ENCODE measurements at places on chromosomes 7 and 10. TPM values are rescaled to one million over a fixed set of nuclear protein-coding genes. Genes with fewer than 3 reads are reported as not detected.
A peak's percentile ranks its signal among the peaks of the same experiment; 100 is the strongest.

- H3K27ac ChIP-seq, result no peak overlapping the region
- H3K4me3 ChIP-seq, result no peak overlapping the region
- no peaks in the 10 kb centered on the region for H3K27me3 ChIP-seq
- peaks cover 10% of the 10 kb centered on the region for H3K4me1 ChIP-seq
These were observed 3.2 kb upstream of the HUS1 start for GRCh38 chr7:47982610-47983009.

Gene SPDYE9
- polyA plus RNA-seq, result 0.37 TPM

Gene VAX1
- not detected for polyA plus RNA-seq

Gene ANKRD61
- 2.4 TPM for polyA plus RNA-seq

Gene SLC39A12
- polyA plus RNA-seq, result 0.03 TPM

GRCh38 chr7:39130274-39130673 is 152.6 kb downstream of the POU6F2 start:
- H3K27ac ChIP-seq, result peak overlapping the region; percentile 61
- no peaks in the 10 kb centered on the region for H3K4me1 ChIP-seq
- H3K36me3 ChIP-seq, result no peaks in the 10 kb centered on the region
- no peak overlapping the region for H3K4me3 ChIP-seq
- peak; percentile 23 for DNase-seq
- H3K27me3 ChIP-seq, result no peaks in the 10 kb centered on the region

- H3K36me3 ChIP-seq, result no peaks in the 10 kb centered on the region
- H3K4me1 ChIP-seq, result no peaks in the 10 kb centered on the region
- no peak for DNase-seq
- H3K4me3 ChIP-seq, result no peak overlapping the region
- H3K27me3 ChIP-seq, result peaks cover 3% of the 10 kb centered on the region
These were observed 74.6 kb downstream of the WDFY4 start for GRCh38 chr10:48759113-48759901.

DNA sequence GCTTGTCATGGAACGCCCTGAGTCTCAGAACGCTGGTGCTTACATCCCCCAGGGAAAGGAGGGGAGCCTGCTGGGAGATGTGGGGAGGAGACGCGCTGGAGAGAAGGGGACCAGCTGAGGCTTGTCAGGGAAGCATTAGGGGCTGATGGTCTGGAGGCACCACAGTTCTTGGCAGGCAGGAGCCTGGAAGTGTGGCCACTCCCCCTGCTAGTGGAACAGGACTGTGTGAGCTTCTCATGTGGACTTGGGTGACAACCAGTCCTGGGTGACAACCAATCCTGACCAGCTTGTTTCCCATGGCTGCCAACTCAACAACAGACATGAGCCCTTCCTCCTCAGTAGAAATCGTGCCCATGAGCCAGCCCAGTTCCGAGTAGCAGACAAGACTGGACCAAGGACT is 87.8 kb downstream of the SPDYE5 start:
- H3K27ac ChIP-seq, result no peak overlapping the region
- H3K27me3 ChIP-seq, result no peaks in the 10 kb centered on the region
- H3K4me3 ChIP-seq, result no peak overlapping the region
- peaks cover 2% of the 10 kb centered on the region for H3K36me3 ChIP-seq
- no peak for DNase-seq

DNA sequence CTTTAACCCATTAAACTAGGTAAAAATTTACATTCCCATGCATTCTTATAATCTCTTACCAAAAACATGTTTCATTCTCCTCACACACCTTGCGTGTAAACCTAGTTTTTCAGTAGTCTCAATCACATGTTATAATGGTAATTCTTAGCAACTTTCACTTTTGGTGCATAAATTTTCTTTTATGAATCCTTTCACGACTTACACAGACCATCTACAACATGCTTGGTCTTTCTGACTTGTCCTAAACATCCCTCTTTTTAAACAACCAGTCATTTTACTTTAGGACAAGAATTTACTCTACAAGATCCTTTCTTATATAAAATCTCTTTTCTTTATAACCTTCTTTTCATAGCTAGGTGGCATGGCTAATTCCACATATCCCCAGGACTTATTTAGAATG is 25.8 kb downstream of the FBXL13 start:
- no peak for DNase-seq
- no peak overlapping the region for H3K4me3 ChIP-seq
- H3K36me3 ChIP-seq, result no peaks in the 10 kb centered on the region

- no peaks in the 10 kb centered on the region for H3K36me3 ChIP-seq
- peaks cover 4% of the 10 kb centered on the region for H3K4me1 ChIP-seq
- peak overlapping the region; percentile 14 for H3K4me3 ChIP-seq
- H3K27ac ChIP-seq, result no peak overlapping the region
- peak; percentile 37 for DNase-seq
These were observed 3.3 kb downstream of the AHR start for GRCh38 chr7:17301471-17302456.

Gene ABCC2
- 94.3 TPM for polyA plus RNA-seq

Gene MARVELD1
- 32.9 TPM for polyA plus RNA-seq

Gene TYW1B
- polyA plus RNA-seq, result 7.1 TPM

DNA sequence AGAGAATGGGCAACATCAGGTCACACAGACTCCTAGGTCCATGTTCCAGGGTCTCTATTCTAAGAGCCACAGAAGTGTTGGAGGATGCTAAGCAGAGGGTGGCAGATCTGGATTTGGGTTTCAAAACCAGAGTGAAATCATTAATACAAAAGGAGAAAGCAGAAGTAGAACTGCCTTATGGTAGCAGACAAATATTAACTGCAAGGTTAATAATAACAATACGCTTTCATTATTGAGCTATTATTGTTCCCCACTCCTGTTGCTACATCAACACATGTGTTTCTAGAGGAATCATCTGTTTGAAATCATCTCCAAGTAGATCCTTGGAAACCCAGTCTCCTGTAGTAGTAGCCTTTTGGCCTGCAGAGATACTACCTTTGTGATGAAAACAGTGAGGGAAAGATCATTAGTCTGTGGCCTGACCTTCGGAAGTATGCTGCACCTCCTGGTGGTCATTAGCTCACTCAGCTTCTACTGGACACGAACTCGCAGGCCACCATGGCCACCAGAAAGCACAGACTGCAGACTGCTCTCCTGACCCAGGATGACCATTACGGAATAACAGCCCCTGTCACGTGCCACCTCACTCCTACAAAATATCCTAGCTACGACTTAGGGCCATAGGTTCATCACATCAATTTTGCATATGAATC is 84.6 kb downstream of the XPNPEP1 start:
- H3K27me3 ChIP-seq, result no peaks in the 10 kb centered on the region
- no peak overlapping the region for H3K4me3 ChIP-seq
- no peak overlapping the region for H3K27ac ChIP-seq
- no peak for DNase-seq
- H3K4me1 ChIP-seq, result no peaks in the 10 kb centered on the region

DNA sequence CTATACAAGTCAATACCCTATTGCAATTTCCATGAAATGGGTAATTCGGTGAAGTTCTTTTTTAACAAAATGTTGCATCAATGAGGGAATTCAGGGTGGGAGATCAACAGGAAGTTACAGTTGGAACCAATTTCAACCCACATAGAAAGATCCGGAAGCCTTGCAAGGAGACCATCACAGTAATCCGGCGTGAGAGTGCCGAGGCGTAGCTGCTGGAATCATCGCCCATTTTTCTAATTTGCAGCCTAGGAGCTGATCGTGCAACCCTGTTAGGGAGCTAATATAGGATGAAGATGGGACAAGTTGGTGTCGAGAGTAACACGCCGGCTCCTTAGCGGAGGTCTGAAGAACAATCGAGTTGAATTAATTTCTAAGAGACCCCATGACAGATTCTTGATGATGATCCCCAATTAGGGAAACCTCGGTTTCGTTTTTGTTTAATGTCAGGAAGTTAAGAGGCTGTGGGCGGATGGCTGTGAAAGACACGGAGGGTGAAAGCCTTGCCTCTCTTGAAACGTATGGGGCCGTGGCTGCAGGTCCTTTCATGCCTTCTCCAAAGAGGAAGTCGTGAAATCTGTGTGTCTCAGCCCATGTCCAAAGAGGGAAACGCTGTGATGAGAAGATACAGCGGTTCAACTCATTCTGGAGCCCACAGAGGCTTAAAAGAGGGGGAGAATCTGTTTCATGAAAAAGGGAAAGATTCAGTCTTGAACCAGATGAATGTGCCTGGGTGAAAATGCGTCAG is 51.2 kb upstream of the CARD11 start:
- no peak for DNase-seq
- no peaks in the 10 kb centered on the region for H3K36me3 ChIP-seq
- H3K27ac ChIP-seq, result no peak overlapping the region
- no peaks in the 10 kb centered on the region for H3K4me1 ChIP-seq
- no peak overlapping the region for H3K4me3 ChIP-seq

DNA sequence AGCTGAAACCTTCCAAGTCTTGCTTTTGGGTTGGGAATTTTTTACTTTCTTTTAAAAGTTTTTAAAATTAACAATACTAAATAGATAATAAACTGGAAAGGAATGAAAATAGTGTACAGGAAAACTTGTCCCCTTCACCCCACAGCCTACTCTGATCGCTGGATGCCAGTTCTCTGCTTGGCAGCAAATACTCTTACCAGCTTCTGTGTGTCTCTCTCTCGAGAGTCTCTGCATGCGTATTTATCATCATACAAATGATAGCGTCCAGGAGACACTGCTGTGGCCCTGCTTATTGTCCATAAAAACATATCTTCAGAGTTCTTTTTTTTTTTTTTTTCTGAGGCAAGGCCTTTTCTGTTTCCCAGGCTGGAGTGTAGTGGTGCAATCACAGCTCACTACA is 101.5 kb downstream of the CCNY start:
- no peaks in the 10 kb centered on the region for H3K27me3 ChIP-seq
- no peaks in the 10 kb centered on the region for H3K4me1 ChIP-seq
- no peak overlapping the region for H3K27ac ChIP-seq
- H3K36me3 ChIP-seq, result peaks cover 3% of the 10 kb centered on the region
- no peak overlapping the region for H3K4me3 ChIP-seq

GRCh38 chr10:118017850-118018249 is 28.9 kb downstream of the RAB11FIP2 start:
- no peaks in the 10 kb centered on the region for H3K4me1 ChIP-seq
- H3K36me3 ChIP-seq, result peaks cover 10% of the 10 kb centered on the region
- no peak overlapping the region for H3K27ac ChIP-seq

GRCh38 chr10:52027055-52027705 is 286.9 kb upstream of the DKK1 start:
- no peaks in the 10 kb centered on the region for H3K27me3 ChIP-seq
- no peak for DNase-seq
- no peaks in the 10 kb centered on the region for H3K4me1 ChIP-seq
- no peak overlapping the region for H3K4me3 ChIP-seq
- no peaks in the 10 kb centered on the region for H3K36me3 ChIP-seq

GRCh38 chr7:19869979-19870378 is 96.6 kb upstream of the TMEM196 start:
- H3K27ac ChIP-seq, result no peak overlapping the region
- no peaks in the 10 kb centered on the region for H3K4me1 ChIP-seq
- DNase-seq, result no peak
- no peak overlapping the region for H3K4me3 ChIP-seq

GRCh38 chr7:118826246-118826645 is 601.7 kb downstream of the ANKRD7 start:
- no peaks in the 10 kb centered on the region for H3K4me1 ChIP-seq
- DNase-seq, result no peak

Gene ATOH7
- polyA plus RNA-seq, result 1.4 TPM

Gene AKR1C3
- polyA plus RNA-seq, result 4.1 TPM

GRCh38 chr10:74586088-74586585 is 240.3 kb upstream of the KAT6B start:
- H3K4me1 ChIP-seq, result no peaks in the 10 kb centered on the region
- H3K27ac ChIP-seq, result no peak overlapping the region
- DNase-seq, result no peak
- no peaks in the 10 kb centered on the region for H3K27me3 ChIP-seq
- H3K36me3 ChIP-seq, result no peaks in the 10 kb centered on the region

Gene PIP
- polyA plus RNA-seq, result not detected

GRCh38 chr7:22895140-22895827 is 72.6 kb upstream of the TOMM7 start:
- H3K4me3 ChIP-seq, result no peak overlapping the region
- no peak overlapping the region for H3K27ac ChIP-seq
- H3K4me1 ChIP-seq, result peaks cover 8% of the 10 kb centered on the region
- H3K36me3 ChIP-seq, result no peaks in the 10 kb centered on the region
- no peak for DNase-seq

Gene BAMBI
- 50.4 TPM for polyA plus RNA-seq

- H3K27ac ChIP-seq, result no peak overlapping the region
- H3K4me1 ChIP-seq, result no peaks in the 10 kb centered on the region
- H3K27me3 ChIP-seq, result no peaks in the 10 kb centered on the region
- DNase-seq, result no peak
- no peaks in the 10 kb centered on the region for H3K36me3 ChIP-seq
These were observed 186.7 kb upstream of the SHH start for GRCh38 chr7:155998766-155999630.

- H3K27me3 ChIP-seq, result peaks cover 23% of the 10 kb centered on the region
- no peaks in the 10 kb centered on the region for H3K36me3 ChIP-seq
- H3K4me3 ChIP-seq, result peak overlapping the region; percentile 40
- peaks cover 3% of the 10 kb centered on the region for H3K4me1 ChIP-seq
- DNase-seq, result peak; percentile 16
- H3K27ac ChIP-seq, result no peak overlapping the region
These were observed 651 bp downstream of the MYO3A start for GRCh38 chr10:25934621-25935139.

- no peak overlapping the region for H3K27ac ChIP-seq
- H3K4me3 ChIP-seq, result no peak overlapping the region
- no peaks in the 10 kb centered on the region for H3K27me3 ChIP-seq
- DNase-seq, result no peak
- H3K36me3 ChIP-seq, result no peaks in the 10 kb centered on the region
These were observed 47.4 kb downstream of the KCND2 start for GRCh38 chr7:120320218-120320961.

GRCh38 chr10:79356104-79356503 is 8.8 kb downstream of the PPIF start:
- H3K36me3 ChIP-seq, result peaks cover 49% of the 10 kb centered on the region
- DNase-seq, result no peak

Gene SRGN
- polyA plus RNA-seq, result 34.5 TPM

GRCh38 chr10:22322641-22323160 is 1.8 kb downstream of the BMI1 start:
- H3K4me1 ChIP-seq, result peaks cover 20% of the 10 kb centered on the region
- no peak overlapping the region for H3K27ac ChIP-seq
- H3K27me3 ChIP-seq, result peaks cover 30% of the 10 kb centered on the region
- peaks cover 2% of the 10 kb centered on the region for H3K36me3 ChIP-seq
- H3K4me3 ChIP-seq, result peak overlapping the region; percentile 56
- DNase-seq, result no peak

DNA sequence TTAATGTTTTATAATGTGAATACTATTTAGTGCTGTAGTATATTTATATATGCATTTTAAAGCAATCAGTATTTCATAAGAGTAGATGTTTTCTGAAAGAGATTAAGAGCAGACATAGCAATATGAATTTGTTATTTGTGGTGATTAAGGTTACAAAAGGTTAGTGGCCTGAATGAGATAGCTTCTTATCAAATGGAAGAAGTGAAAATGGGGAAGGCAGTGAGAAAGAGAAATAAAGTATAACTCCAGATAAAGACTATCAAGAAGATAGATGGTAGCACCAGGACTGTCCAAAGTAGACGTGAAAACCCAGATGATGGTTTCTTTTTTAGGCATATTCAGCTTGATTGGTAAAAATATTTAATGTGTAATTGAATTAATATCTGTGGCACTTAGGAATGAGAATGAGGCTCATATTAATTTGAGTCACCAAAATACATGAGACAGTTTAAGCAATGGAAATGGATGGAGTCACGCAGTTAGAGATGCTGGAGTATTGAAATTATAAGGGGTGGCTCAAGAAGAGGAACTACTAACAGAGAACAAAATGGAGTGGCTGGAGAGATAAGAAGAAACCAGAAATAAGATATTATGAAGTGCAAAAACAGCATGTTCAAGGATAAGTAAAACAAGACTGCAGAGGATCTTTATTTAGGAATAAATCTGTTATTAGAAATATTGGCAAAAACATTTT is 288.0 kb upstream of the SEMA3C start:
- no peak overlapping the region for H3K4me3 ChIP-seq
- DNase-seq, result no peak
- no peaks in the 10 kb centered on the region for H3K36me3 ChIP-seq

Gene RBP3
- 0.06 TPM for polyA plus RNA-seq

All from large intestine (tissue), 12 donors.